Fibroblast of upper back skin (primary cell): ENCODE measurements at places on chromosomes 7 and 10.
A peak's percentile ranks its signal among the peaks of the same experiment; 100 is the strongest.

GRCh38 chr10:53135213-53135896 lies 362.8 kb upstream of the MBL2 start:
- DNase-seq, result no peak

- peak; percentile 9 for DNase-seq
Measured at GRCh38 chr10:4136121-4136520, 351.1 kb upstream of the KLF6 start.

GRCh38 chr10:90051474-90051873 lies 350.1 kb downstream of the KIF20B start:
- no peak for DNase-seq

- DNase-seq, result peak; percentile 66
Measured at GRCh38 chr10:90885176-90885575, 13.4 kb downstream of the RPP30 start.

DNA sequence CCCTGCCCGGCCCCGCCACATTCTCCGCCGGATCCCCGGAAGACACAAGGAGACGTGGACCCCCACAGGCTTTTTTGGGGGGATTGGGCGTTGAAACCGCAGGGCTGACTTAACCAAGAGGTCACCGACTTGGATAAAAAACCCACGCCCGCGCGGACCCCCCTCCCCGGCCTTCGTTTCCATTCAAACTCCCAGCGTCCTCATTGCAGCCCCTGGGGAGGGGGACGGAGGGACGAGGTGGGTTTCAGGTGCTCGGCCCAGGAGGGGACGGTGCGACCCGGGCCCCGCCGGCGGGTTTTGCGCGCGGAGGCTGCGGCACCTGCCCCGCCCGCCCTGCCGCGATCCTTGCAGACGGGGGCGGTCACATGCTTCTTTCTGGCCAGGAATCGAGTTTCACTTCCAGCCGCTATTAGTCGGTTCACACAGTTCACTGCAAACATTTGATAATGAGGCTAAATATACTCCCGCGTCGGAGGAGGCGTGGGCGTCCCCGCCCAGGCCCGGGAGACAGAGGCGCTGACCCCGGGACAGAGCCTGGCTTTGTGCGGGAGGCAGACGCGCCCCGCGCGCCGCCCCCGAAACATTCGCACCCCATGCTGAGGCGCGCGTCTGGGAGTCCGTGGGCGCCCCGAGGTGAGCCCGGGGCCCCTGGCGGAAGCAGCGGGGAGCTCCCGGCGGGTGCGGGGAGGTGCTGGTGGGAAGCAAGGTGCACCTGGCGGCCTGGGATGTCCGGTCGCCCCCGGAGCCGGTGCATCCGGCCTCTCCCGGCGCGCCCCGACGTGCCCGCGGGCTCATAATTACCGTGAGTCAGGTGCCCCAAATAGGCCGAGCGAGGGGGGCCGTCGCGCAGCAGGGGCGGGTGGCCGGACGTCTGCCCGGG lies 2.7 kb upstream of the PDGFA start:
- DNase-seq, result no peak

GRCh38 chr10:29949411-29950011 lies 109.9 kb downstream of the JCAD start:
- DNase-seq, result peak; percentile 99

GRCh38 chr10:31757831-31758230 lies 170.8 kb downstream of the ARHGAP12 start:
- no peak for DNase-seq

- DNase-seq, result peak; percentile 7
Measured at GRCh38 chr7:12158334-12159060, 52.6 kb upstream of the TMEM106B start.

GRCh38 chr10:13779748-13780147 lies 193.0 kb downstream of the PRPF18 start:
- no peak for DNase-seq

GRCh38 chr10:70132098-70133029 lies at the start of gene AIFM2:
AIFM2 (minus strand) TSS chr10:70132825; CDS start chr10:70124084, 8,741 bp downstream.
- peak; percentile 51 for DNase-seq

GRCh38 chr10:18625886-18626285 lies 25.5 kb downstream of the NSUN6 start:
- DNase-seq, result no peak

DNA sequence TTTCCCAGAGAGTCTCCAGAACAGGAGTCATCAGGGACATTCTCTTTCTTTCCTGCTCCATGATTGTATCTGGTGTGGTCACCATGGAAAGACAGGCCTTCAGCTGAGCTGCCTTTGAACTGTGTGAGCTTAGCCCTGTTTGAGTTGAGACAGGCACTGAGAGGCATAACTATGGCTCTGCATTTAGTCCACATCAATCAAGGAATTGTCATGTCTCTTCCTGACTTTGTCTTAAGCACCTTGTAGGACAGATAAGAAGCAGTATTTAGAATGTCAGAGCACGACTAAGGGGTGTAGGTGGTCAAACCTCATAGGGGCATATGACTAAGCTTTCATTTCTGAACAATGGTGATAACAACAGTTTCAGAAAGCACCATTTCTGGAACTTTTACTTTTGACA lies 53.5 kb downstream of the EPDR1 start:
- DNase-seq, result no peak

GRCh38 chr7:23907012-23907411 lies 197.0 kb downstream of the STK31 start:
- no peak for DNase-seq

DNA sequence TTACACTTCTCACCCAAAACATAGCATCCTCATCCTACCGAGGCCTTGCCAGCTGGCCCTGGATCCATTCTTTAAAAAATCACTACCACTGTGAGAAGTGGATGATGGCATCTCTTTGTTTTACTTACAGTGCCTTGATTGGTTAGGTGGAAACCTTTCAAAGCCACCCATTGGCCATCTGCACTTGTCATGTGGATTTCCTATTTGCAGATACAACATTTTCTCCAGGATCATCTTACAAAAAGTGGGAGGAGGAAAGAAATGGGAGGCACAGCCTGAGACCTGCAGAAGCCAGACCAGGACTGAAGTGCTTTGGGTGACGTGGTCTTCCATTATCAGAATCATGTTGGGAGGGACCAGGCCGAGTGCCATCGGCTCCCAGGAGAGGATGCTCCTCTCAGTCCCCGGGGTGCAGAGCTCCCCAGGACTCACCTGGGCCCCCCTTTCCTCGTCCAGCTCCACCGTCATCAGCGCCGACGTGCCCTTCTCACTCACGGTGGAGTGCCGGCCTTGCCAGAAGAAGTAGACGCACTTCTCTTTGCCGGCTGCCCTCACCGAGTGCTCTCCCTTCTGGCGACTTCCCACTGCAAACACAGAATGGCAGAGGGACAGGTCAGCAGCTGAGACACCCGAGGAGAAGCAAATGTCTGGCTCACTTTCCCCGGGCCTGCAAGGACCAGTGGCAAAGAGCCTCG lies 161.2 kb downstream of the SVIL start:
- DNase-seq, result no peak

DNA sequence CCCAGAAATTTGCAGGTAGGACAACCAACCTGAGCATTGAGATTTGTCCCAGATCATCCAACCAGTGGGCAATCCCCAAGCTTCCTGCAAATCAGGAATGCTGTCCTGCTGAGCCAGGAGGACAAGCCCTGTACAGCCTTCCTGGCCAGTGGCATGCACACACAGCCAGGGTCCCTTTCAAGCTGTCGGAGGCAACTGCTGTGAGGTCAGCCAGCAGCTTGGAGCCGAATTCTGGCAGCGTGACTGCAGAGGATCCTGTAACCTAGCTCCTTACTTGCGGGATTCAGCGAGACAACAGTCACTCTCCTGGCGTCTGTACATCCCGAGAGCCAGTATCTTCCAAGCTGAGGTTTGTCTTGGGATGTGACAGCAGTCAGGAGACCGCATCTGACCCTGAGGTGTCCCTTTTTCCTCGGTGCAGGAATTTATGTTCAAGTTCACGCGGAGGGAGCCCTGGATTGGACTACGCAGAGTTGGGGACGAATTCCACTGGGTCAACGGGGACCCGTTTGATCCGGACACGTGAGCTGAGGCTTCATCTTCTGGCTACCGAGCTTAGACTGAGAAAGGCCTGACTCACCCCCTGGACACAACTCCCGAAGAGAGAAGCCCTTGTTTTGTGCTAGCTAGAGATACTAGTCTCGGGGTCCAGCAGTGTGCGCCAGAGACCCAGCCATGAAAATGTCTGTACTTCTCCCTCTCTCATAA lies 18.3 kb downstream of the CLEC2L start:
- DNase-seq, result no peak

DNA sequence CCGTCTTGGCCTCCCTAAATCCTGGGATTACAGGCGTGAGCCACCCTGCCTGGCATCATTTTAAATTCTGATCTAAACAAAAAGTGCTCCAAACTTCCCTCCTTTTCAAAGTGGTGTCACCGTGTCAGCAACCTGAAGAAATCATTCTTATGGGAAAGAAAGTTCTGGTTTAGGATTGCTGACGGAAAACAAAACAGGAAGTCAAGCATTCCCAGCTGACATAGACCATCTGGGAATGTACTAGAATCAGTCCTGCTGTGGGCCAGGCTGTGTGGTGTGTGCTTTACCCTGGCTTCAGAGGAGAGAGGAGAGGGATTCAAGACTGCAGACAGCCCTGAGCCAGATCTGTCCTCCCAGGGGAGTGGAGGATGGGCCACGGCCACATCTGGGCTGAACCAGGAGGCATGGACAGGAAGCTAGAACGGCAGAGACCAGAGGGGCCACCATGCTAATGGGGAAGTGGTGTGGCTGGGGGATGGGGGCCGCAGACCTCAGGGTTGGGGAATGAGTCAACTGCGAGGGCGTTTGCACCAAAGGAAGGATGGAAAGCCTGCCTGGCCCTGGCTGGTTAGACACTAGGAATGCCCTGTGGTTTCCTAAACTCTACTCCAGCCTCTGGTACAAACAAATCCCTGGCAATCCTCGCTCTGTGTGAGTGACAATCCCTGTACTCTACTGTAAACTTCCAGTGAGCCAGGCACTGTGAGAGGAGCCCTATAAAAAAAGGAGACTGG lies 16.7 kb upstream of the CLIP2 start:
- DNase-seq, result peak; percentile 95

GRCh38 chr10:34475274-34475646 lies 339.8 kb downstream of the PARD3 start:
- peak; percentile 40 for DNase-seq

DNA sequence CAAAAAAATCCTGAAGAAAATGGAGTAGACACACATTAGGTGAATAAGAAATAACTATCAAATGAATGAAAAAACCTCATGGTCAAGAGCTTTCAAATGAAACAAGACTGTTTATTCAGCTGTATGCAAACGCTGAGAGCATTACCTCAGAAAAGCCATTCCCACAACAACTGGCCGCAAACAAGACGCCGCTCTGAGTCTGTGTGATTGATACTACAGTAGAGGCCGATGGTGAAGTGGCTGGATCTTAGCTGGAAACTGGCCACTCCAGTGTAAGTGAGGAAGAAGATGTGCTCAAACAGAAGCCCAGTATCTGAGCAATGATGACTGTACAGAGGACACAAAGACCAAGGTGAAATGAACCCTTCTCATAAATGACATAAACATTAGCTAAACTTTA lies 252.4 kb upstream of the GHITM start:
- DNase-seq, result no peak

DNA sequence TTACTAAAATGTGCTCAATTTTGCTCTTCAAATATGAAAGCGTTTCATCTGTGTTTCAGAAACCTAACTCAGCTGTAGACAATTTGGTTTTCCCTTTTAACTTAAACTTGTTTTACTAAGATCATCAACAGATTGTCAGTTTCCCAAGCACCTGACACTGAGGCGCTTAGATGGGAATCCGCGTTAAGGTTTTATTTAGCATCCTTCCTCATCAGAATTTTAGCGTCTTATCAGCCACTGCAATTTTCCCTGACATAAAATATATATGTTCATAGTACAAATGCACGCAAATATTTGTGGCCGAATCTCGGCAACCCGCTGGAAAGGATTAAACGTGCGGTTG lies 1.2 kb downstream of the SGCE start:
- DNase-seq, result no peak

GRCh38 chr7:91824201-91824600 lies 56.3 kb downstream of the MTERF1 start:
- DNase-seq, result no peak

DNA sequence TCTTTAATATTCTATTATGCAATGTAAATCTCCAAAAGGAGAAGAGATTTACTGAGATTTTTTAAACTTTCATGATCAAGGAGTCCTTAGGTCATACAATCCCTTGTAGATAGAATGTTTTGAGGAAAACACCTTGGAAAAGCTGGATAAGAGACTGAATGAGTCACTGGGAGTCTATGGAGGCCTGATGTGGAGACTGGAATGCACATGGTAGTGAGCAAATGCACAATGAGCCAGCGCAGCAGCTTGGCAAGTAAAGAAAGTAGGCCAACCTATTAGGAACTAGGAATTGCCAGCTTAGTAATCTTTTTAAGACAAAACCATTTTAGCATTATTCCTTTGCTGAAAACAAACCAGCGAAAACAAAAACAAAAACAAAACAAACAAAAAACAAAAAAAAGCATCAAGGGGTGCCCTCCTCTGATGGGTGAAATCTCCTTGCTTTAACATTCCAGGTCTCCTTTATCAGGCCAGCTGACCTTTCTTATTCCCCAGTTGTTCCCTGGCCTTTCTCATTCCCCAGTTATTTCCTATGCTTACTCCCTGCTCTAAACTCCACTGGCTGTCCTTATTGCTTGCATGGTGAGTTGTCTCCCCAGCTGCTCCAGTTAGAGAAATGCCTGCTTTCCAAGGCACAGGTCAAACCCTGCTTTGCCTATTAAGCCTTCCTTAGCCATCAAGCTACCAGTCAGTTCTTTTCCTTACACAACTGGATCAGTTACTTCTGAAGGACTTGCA lies 135.8 kb downstream of the PLCE1 start:
- peak; percentile 80 for DNase-seq

DNA sequence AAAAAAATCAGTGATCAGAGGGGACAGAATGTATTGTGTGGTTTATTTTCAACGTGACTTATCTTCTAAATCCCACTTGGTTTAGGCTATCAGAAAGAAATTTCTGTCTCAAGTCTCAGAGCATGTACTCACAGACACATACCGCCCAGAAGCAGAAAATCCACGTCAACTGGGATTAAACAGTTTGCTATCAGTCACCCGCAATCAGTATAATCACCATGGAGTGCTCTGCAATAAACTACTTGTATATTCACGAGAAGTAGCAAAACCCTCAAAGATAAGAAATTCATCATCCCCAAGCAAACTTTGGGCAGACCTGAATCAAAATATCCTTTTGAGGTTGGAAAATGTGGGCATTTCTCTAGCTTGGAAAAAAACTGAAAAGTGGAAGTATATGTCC lies 259.1 kb downstream of the FGFR2 start:
- DNase-seq, result no peak

- DNase-seq, result peak; percentile 2
Measured at GRCh38 chr7:88401009-88401623, 94.4 kb upstream of the STEAP4 start.
